ENCODE measurements at places on chromosomes 3 and 15.

DNA sequence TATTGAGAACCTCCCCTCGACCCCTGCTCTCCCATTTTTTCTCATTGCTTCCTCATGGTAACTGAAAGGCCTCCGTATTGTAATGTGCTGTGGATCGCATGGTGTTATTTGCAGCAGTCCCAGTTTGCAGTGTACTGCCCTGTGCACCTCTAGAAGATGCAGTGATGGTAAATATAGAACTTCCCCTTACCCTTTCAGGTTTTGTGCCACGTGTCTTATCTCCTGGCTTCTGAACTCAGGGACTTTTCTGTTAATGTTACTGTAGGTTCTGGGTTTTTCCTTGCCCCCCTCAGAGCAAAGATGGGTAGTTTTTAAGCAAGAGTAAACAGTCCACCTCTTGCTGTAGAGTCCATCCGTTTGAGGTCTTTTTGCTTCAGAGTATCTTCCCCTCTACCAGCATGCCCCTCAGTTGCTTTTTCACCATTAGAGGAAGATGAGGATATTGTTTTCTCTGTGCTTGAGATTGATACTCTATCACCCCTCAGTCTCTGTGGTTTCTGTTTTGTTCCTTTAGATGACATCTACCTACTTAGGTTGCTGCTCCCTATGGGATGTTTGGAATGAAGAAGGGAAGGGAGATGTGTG is 22.4 kb downstream of the CHD2 start:
- no peak for DNase-seq

GRCh38 chr3:87727783-87728182 is 331.0 kb downstream of the CGGBP1 start:
- no peak for DNase-seq

DNA sequence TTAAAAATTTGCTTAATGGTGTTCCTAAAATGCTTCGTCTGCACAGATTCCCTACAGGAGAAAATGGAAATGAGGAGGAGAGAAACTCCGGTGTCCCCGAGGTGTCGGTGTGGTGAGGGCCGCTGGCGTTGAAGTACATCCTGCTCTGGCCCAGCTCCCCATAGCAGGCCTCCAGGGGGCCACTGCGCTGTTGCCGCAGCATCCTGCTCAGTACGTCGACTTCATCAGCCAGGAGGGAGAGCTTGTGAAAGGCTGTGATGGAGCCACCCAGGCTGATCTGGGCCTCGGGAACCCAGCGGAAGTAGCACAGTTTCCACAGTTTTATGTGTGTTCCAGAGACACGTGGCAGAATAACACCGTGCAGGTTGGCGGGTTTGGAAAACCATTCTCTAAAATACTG is 37.8 kb downstream of the FAN1 start:
- no peak for DNase-seq

GRCh38 chr3:129278966-129279906 is 566 bp downstream of the HMCES start:
- DNase-seq: no peak

DNA sequence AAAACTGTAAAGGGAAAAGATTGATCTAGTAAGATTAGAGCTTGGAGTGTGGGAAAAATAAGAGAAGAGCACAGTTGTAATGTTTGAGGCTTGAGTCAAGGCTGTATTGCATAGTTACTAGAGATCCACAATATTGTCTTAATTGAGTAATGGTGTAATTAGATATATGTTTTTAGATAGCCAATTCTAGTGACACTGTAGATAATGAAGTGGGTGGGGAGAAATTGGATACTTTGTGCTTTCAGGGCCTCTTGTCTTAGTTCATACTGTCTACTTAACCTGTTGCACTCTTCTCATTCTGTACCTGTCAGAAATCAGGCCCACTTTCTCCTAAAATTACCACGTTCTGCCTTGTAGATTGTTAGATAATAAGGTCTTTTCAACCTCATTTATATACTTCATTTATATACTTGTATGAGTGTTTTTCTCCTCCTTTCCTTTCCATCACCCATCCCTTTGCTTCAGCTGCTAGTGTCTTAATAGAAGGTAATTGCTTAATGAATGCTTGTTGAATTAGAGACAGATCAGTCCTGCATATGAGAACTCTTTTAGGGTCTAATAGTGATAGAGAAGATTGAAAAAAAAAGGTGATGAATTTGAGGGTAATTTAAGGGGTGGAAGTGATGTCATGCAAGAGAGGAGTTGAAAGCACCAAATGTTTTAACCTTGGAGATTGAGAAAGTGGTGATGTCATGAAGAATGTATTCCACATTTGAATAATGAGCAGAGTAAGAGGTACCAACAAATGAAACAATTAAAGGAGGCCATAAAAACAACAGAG is 32.0 kb downstream of the PIK3CA start:
- no peak for DNase-seq

DNA sequence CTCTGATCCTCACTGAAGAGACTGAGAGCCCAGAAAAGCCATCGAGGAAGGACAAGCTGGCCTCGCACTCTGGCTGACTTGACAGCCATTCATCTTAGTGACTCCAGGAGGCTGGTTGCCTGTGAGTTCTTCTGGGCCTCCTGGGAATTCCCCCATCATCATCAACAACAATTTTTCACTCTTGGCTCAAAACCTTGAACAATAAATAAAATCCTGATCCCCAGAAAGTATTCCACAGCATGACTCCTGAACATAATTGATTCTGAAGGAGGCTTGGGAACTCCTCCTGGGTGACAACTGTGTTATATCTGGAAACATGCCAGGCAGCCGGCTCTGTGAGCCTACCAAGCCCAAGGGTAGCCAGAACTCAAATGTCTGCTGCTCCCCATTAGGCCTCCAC is 188.6 kb downstream of the SHQ1 start:
- DNase-seq: no peak

Measured in NK-92 treated with Interleukin-12 subunit alpha and Interleukin-12 subunit beta, amount 100 ng/mL, for 24 hours (cell line).